Fibroblast of skin of back (primary cell): ENCODE measurements at places on chromosomes 6 and 20.
A peak's percentile ranks its signal among the peaks of the same experiment; 100 is the strongest.

DNA sequence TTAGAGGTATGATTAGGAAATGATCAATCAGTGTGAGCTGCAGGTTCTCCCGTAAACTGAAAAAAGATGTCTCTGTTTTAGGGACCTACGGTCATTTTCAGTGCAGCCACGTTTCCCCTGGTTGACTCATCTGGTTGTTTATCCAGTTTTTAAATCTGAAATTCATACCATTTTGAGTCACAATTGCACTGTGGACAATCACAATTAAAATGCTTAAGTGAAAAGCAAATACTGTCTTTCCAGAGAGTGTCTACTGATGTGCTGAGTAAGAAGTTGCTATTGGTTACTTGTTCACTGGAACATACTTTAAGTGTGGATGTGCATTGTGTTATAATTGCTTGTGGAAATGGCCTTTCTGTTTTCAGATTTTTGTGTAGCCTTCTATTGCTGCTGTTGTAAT, 305.1 kb upstream of the SASH1 start:
- peak; percentile 66 for DNase-seq

- DNase-seq: no peak
Measured at GRCh38 chr6:142482249-142482648, 180.4 kb downstream of the ADGRG6 start.

- DNase-seq: no peak
Measured at GRCh38 chr6:108209738-108210137, 43.9 kb downstream of the NR2E1 start.

DNA sequence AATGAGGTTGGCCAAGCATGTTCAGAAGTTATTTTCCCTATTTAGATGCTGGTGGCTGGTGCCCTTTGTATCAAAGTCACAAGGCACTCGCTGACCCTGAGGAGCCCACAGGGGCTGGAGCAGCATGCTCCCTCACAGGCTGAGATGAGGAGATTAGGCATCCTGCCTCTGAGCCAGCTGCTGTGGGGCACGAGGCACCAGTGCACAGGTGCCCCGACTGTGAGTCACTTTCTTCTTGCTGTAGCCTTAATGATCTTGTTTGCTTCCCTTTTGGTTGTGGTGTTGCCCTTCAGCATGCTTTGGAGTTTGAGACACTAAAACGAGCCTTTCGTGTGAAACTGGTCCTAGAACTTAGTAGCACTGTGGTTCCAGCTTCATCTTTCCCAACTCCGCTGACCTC, 4.3 kb downstream of the PSMG4 start:
- no peak for DNase-seq

GRCh38 chr6:89144354-89144906, 1.4 kb upstream of the PM20D2 start:
- peak; percentile 48 for DNase-seq

DNA sequence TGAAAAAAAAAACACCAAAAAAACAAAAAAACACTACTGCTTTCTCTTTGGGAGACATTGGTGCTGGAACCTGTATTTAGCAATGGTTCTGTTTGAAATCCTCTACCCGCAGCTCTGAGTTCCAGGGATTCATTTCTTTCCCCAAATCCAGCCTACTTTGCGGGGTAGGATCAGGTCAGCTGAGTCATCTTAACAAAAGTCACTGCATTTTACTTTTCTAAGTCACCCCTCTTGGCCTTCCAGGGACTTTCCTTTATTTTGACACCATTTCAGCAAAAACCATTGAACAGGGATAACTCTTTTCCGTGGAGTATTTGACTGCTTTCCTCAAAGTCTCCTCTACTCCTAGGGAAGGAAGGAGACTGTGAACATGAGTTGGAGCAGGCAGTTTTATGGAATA, 837.6 kb downstream of the MAFB start:
- peak; percentile 61 for DNase-seq

DNA sequence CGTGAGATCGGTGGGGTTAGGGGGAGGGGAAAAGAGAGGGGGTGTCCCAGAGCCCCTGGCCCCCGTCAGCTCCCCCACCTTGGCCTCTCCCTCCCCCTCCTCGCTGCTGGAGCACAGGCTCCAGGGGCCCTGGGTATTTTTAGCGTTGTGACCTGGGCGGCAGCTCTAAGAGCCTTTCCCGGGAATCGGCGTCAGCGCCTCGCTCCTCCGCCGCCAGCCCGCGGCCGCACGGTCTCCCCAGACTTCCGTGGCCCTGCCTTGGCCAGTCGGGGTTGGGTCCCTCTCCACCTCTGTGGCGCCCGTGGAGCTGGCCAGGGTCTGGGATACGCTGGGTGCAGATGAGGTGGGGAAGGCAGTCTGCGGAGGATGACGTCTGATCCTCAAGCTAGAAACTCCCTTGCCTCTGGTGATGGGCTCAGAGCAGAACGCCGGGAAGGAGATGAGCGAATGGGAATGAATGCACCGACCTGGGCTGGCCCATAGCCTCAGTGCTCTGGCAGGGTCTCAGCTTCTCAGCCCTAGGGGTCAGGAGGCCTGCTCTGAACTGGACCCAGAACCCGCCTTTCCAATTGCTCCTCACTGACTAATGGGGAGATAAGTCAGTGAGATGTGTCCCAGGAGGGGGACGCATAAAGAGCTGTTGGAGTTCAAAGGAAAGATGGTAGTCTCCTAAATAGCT, 883 bp upstream of the DBNDD2 start:
- DNase-seq: peak; percentile 51

DNA sequence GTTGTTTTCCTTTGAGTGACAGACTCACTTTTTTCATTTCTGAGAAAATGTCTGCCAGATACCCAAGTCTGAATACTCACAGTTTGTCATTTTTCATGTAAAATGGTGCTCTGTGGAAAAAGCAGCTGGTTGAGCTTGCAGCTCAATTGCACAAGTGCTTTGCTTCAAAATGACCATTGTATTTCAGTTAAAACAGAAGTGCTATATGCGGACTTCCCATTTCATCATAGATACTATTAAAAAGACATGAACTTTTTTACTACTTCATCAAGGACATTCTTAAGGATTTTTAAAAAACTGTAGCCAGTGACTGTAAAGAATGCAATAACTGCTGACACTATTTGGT, 61.5 kb downstream of the KCNS1 start:
- DNase-seq: no peak

- DNase-seq: no peak
Measured at GRCh38 chr6:43865932-43866645, 96.1 kb downstream of the VEGFA start.

DNA sequence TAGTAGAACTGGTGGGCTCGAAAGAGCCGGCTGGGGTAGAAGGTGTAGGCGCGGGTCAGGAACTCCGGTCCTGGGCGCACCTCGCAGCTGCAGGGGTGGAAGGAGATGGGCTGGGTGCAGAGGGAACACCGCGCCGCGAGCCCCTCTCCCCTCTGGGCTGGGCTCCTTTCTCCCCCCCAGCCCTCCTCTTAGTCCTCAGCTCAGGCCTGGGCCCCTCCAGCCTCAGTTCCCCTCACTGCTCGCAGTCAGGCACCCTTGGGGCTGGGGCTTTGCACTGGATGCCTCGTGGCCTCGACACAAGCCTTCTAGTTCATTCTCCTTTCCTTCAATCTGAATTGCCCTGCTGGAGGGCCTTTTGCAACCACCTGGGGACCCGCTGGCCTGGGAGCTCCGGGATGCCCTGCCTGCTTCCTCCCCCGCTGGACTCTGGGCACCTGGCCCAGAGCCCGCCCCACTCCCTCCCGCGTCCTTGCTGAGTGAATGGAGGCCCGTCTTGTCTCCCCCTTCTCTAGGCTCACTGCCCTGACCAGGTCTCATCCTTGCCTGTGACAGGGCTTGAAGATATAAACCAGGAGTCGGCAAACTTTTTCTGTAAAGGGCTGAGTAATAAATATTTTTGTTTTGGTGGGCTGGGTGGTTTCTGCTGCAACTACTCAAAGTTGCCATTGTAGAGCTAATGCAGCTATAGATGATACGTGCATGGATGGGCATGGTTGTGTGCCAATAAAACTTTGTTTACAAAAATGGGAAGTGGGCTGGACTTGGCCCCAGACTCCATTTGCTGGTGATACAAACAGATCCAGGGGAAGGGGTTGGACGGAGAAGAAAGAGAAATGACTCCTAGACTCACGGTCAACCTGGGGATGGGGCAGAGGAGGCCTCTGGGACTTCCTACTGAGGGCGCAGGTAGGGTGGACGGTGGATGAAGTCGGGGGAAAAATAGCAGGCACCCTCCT, 47.3 kb downstream of the APCDD1L start:
- no peak for DNase-seq

DNA sequence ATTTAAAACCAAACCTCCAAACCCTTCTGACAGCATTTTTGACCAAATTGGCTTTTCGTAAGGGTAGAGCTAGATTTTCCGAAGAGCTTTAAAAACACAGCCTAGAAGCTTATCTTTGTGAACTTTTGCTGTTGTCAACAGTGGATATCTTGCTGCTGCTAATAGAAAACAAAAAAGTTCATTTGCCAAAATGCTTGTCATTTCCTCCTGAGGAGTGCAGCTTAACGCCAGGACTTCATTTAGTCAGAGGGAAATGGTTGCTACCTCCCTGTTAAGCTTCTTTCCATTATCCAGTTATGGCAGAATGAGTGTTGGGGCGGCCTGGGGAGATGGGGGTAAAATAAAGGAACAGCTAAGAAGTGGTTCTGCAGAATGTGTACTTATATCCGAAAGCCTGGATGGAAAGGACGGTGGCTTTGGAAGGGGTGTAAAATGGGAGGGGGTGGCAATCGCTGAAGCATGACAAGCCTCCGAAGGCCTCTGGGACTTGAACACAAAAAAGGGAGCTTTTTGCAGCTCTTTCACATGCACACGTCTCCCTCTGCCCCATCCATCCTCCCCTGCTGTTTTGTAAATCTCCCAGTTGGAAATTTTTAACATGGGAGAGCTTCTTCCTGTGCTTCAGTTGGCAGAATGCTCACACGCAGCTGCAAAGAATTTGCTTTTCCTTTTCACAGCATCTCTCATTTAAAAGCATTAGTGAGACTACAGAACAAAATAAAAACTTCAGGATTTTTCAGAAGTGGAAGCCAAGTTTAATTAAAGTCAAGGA, 22.5 kb downstream of the JARID2 start:
- DNase-seq: peak; percentile 56

- DNase-seq: no peak
Measured at GRCh38 chr6:149266659-149267058, 50.9 kb upstream of the TAB2 start.

GRCh38 chr6:89596056-89596455, 42.5 kb downstream of the LYRM2 start:
- no peak for DNase-seq

- DNase-seq: peak; percentile 48
Measured at GRCh38 chr6:25788305-25788922, 33.9 kb downstream of the SLC17A4 start.

DNA sequence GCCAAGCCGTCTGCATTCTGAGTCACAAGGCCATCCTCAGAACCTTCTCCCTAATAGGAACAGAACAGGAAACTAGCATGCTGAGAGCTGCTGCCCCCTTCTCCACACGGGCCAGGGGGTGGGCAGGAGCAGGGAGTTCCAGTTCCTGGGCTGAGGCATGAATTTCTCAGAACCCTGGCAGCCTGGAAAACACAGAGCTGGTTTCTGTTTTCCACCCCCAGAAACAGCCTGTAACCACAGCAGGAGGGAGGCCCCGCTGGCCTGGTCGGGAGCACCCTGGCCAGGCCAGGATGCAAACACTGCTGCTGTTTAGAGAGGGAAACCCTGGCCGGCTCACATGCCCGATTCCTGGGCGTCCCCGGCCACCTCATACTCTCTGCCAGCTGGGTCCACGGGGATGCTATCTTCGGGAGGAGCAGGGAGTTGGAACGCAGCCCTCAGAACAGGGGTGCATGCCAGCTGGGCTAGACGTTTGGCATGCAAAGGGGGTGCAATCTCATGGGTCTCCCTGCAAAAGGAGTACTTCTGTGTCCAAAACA, 130.1 kb downstream of the NFATC2 start:
- peak; percentile 52 for DNase-seq
